Liver (tissue), 10 donors: ENCODE measurements at places on chromosomes 7 and 10. TPM values are rescaled to one million over a fixed set of nuclear protein-coding genes. Genes with fewer than 3 reads are reported as not detected.

- H3K27me3 ChIP-seq: no peaks in the 10 kb centered on the region
- no peak for DNase-seq
- no peaks in the 10 kb centered on the region for H3K4me1 ChIP-seq
- H3K27ac ChIP-seq: no peak overlapping the region
- H3K36me3 ChIP-seq: no peaks in the 10 kb centered on the region
- no peak overlapping the region for H3K4me3 ChIP-seq
These were observed 84.2 kb downstream of the NPY start for GRCh38 chr7:24368161-24368560.

DNA sequence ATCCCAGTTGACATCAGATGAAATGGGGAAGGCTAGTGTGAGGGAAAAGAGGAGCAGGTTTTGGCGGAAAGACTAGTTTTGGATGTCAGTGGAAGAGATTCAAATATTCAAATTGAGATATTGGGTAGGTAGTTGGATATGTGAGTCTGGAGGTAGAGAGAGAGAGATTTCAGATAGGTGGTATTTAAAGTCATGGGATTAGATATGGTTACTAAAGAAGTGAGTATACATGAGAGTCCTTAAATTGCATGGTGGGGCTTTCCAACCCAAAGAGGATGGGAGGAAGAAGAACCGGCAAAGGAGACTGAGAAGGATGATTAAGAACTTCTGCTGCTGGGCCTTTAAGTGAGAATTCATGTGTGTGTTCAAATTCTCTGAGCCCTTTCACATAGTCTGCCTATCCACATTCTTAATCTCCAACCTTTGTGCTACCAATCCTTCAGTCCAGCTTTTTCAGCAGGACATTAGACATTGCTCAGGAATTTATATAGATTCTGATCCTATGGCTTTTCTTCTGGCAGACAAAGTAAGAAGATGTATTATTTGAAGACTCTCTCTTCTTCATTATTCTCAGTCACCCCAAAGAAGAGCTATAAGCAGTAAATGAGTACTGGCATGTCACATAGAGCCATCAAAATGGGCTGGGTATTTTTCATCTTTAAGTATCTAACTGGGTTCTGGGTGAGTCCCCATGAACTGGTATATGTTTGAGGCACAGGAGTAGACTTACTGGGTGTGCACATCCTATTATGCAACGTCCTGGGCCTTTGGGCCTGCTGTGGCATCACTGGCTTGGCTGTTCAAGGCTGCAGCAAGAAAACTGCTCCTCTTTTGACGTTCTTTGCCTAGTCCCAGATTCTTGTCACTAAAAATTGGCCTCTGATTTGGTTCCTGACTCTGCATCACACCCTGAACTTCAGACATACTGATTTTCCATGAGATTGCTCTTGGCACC, 33.6 kb downstream of the ST7 start:
- H3K27ac ChIP-seq: no peak overlapping the region
- no peaks in the 10 kb centered on the region for H3K4me1 ChIP-seq
- no peak overlapping the region for H3K4me3 ChIP-seq

- peaks cover 47% of the 10 kb centered on the region for H3K36me3 ChIP-seq
- H3K27me3 ChIP-seq: no peaks in the 10 kb centered on the region
- no peak for DNase-seq
- no peak overlapping the region for H3K27ac ChIP-seq
- H3K4me1 ChIP-seq: peaks cover 36% of the 10 kb centered on the region
These were observed 7.9 kb downstream of the FAM20C start for GRCh38 chr7:200290-200689.

DNA sequence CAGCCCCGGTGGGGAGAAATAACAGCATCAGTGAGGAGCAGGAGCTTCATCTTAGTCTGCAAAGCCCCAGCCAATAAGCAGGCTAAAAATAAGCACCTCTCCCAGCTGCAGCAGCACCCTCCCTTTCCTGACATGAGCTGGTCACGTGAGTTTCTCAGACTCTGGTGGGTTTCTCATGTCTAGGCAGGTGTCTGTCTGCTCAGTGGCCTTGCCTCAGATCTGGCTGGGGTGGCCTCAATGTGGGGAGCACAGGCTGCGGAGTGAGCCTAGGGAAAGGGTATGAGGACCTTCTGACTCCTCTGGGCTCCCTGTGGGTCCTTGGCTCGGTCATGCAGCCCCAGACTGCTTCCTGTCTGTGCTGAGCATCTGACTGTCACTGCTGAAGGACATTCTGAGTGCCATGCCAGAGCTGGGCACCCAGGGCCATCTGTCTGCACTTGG, 81.6 kb upstream of the LRRC4 start:
- H3K36me3 ChIP-seq: no peaks in the 10 kb centered on the region
- H3K27me3 ChIP-seq: no peaks in the 10 kb centered on the region
- no peak overlapping the region for H3K27ac ChIP-seq
- H3K4me1 ChIP-seq: no peaks in the 10 kb centered on the region

DNA sequence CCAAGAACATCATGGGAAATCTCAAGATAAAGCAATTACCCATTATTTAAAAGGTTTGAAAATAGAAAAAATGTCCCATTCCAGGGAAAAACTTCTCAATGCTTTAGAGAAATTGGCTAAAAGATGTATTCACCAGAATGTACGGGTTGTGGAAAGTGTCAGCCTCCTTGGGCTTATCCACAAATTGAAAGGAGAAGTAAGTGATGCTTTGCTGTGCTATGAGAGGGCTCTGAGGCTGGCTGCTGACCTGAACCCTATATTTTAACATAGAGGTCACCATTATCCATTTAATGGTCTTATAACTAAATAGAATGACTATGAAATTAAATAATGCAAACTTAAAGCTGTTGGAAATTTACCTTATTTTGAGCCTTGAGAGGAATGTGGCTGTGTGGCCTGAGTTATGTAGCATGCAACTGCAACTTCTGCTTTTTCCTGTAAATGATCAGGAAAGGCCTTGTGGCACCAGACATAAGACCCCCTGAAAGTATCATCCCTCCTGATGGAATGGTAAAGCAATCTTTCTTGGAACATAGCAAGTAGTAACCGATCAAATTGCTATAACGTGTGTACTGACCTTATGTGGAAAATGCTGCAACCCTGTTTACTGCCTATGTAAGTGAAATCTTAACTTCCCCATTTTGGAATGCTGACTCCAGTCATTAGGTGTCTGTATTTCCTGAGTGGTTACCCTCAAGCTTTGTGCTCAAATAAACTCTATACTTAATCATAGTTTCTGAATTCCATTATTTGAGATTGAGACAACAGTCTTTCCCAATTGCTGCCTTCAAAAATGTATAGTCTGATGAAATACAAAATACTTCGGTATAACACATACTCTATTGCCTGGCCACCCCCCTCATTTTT, 6.9 kb downstream of the IFIT1B start:
- H3K4me1 ChIP-seq: no peaks in the 10 kb centered on the region
- no peak overlapping the region for H3K27ac ChIP-seq
- H3K4me3 ChIP-seq: no peak overlapping the region
- no peak for DNase-seq

DNA sequence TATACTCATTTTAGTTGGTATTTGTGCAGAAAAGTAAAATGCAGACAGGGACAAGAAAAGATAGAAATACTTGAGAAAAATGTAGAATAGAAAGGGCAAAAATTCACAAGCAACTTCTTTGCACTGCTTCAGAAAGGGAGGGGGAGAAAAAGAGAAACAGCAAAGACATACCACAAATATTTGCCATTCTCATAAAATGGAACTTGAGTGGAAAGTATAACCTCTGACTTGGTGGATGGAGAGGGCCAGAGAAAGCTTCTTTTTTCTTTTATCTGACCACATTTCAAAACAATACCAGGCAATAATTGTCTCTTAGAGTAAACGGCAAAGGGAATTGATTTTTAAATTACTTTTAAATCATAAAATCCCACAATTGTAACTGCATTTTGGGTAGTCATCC, 35.8 kb upstream of the TRUB1 start:
- H3K27ac ChIP-seq: no peak overlapping the region
- no peaks in the 10 kb centered on the region for H3K4me1 ChIP-seq
- no peak overlapping the region for H3K4me3 ChIP-seq
- no peak for DNase-seq
- H3K36me3 ChIP-seq: no peaks in the 10 kb centered on the region
- no peaks in the 10 kb centered on the region for H3K27me3 ChIP-seq

WNT8B gene
- polyA plus RNA-seq: not detected

DNA sequence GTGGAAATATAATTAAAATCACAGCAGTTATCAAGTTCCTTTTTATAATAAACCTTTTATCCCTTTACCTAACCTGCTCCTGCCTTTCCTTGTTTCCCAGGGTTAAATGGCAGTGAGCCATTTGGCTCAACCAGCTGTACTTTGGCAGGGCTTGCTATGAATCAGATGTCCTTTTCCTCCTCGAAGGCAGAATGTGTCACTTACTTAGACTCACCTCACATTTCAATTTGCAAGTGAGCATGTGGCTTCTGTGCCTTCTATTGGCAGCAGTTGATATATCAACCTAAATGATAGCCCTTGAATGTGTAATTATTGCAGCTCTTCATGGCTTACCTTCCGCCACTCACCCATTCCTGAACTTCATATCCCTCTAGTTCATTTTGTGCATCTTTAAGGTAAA, 301.7 kb downstream of the CSTF2T start:
- peaks cover 3% of the 10 kb centered on the region for H3K4me1 ChIP-seq
- no peak for DNase-seq
- no peak overlapping the region for H3K27ac ChIP-seq
- H3K36me3 ChIP-seq: no peaks in the 10 kb centered on the region

- DNase-seq: no peak
- no peaks in the 10 kb centered on the region for H3K27me3 ChIP-seq
- H3K36me3 ChIP-seq: no peaks in the 10 kb centered on the region
- no peak overlapping the region for H3K4me3 ChIP-seq
- peaks cover 8% of the 10 kb centered on the region for H3K4me1 ChIP-seq
- no peak overlapping the region for H3K27ac ChIP-seq
These were observed 13.3 kb upstream of the FGFR2 start for GRCh38 chr10:121611393-121612159.

MEIG1 gene
- not detected for polyA plus RNA-seq

GRCh38 chr10:58017719-58018367, 249.9 kb downstream of the IPMK start:
- DNase-seq: peak; percentile 41
- H3K27me3 ChIP-seq: no peaks in the 10 kb centered on the region
- no peaks in the 10 kb centered on the region for H3K4me1 ChIP-seq
- no peak overlapping the region for H3K4me3 ChIP-seq
- no peaks in the 10 kb centered on the region for H3K36me3 ChIP-seq

- H3K27ac ChIP-seq: no peak overlapping the region
- no peaks in the 10 kb centered on the region for H3K36me3 ChIP-seq
- H3K4me1 ChIP-seq: no peaks in the 10 kb centered on the region
- no peak for DNase-seq
- H3K4me3 ChIP-seq: no peak overlapping the region
These were observed 176.8 kb upstream of the FERD3L start for GRCh38 chr7:19322002-19322401.

- H3K27ac ChIP-seq: no peak overlapping the region
- no peak overlapping the region for H3K4me3 ChIP-seq
- no peaks in the 10 kb centered on the region for H3K27me3 ChIP-seq
- peaks cover 15% of the 10 kb centered on the region for H3K4me1 ChIP-seq
These were observed 228.4 kb downstream of the KIAA1217 start for GRCh38 chr10:24437302-24437701.

ZDHHC6 gene
- polyA plus RNA-seq: 18.3 TPM

DNA sequence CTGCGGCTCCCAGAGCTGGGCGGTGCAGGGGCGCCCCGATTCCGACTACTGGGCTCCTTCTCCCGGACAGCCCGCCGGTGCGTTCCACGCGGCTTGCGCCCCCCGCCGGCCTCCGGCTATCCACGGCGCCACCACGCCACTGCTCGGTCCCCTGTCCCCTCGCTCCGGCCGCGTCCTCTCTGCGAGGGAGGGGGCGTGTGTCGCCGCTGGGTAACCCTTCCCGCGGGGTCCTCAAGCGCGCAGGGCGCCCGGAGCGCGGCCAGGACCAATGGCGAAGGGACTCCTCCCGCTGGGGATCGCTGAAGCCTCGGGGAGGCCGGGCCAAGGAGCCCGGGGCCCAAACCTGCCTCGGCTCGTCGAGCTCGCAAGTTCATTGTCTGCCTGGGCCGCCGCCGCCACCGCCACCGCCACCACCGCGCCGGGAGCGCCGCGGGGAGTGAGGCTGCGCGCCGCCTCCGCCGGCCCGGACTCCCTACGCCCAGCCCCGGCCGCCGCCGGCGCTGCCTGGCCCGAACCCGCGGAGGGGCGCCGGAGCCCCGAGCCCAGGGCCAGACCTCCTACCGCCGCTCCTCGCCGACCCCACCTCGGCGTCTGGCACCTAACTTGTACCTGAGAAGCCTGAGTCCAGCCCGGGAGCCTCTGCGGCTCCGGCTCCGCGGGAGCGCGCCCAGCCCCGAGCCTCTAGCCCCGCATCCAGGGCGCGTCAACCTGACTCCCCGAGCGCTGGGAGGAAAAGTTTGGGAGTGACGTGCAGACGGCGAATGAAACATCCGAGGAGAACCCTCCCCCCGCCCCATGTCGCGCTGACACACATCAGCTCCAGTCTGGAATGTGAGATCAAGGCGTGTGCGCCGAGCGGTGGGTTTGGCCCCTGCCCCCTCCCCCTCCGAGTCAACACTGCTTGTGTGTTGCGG, at the start of gene CHST15:
Gene CHST15 (minus strand): TSS at position 739 of the 914 bp plus-strand sequence. CDS start 47,386 bp downstream, outside the sequence.
- peak within 1 kb of the TSS; percentile 61 for H3K4me3 ChIP-seq
- H3K27me3 ChIP-seq: no peaks in the 10 kb centered on the region
- H3K27ac ChIP-seq: peak within 1 kb of the TSS; percentile 93

SFRP4 gene
- 0.18 TPM for polyA plus RNA-seq

GPRIN2 gene
- 0.15 TPM for polyA plus RNA-seq

KAZALD1 gene
- polyA plus RNA-seq: 0.21 TPM

CACNB2 gene
- polyA plus RNA-seq: 0.38 TPM

ADRA2A gene
- 0.15 TPM for polyA plus RNA-seq

DNA sequence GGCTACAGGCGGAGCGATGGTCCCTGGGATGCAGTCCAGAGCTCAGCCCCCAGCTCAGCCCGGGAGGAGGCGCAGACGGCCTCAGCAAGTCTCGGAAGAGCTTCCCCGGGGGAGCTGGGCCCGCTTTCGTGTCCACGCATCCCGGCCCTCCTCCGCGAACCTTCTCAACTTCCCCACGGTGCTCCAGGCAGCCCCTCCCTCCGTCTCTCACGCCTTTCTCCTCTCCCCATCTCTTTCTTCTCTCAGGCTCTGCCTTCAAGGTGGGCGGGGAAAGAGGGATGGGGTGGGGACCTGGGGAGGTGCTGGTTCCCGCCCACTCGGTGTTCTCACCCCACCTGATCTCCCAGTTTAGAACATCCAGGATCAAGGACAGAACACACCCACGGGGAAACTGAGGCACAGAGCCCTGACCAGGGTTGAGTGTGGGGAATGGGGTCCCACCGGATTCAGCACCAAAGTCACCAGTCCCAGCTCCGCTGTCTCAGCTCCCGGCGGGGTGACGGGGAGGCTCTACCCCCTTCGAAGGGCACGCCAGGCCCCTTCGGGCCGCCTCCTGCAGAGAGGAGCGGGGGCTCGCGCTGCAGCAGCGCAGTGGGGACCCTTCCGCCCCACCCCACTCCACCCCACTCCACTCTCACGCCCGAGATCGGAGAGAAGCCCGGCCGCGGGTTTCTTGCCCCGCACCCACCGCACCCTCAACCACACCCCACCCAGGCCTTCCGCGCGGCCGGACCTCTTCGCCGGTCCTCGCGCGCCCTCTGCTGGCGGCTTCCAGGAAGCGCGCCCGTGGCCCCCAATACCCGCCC, 18.2 kb downstream of the POLL start:
- peaks cover 18% of the 10 kb centered on the region for H3K4me1 ChIP-seq
- DNase-seq: peak; percentile 95
- no peaks in the 10 kb centered on the region for H3K27me3 ChIP-seq
- H3K36me3 ChIP-seq: no peaks in the 10 kb centered on the region
- no peak overlapping the region for H3K27ac ChIP-seq
- no peak overlapping the region for H3K4me3 ChIP-seq
